Stimulated activated CD8-positive, alpha-beta memory T cell treated with anti-CD3 and anti-CD28 coated beads, Interleukin-15, amount 100 ng/mL, for 4 hours (primary cell): ENCODE measurements at places on chromosomes 2 and 18.

GRCh38 chr2:44112096-44112495 lies 56.6 kb upstream of the PPM1B start:
- DNase-seq, result no peak

DNA sequence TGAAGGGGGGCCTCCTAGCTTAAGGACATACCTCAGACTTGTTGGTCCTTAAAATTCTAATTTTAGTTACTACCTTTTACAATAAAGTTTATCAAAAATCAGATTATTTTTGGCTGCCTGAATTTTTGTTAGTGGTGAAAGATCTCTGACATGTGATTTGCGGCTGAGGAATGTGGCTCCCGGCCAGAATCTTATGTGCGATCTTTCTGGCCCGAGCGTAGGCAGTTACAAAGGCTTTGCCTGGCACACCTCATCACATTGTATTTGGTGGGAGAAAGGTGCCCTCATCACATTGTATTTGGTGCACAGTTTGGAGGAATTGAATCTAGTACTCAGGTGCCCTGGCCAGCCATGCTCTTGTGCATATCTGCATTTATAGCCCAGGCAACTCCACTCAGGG lies 289.1 kb downstream of the GULP1 start:
- DNase-seq, result no peak

DNA sequence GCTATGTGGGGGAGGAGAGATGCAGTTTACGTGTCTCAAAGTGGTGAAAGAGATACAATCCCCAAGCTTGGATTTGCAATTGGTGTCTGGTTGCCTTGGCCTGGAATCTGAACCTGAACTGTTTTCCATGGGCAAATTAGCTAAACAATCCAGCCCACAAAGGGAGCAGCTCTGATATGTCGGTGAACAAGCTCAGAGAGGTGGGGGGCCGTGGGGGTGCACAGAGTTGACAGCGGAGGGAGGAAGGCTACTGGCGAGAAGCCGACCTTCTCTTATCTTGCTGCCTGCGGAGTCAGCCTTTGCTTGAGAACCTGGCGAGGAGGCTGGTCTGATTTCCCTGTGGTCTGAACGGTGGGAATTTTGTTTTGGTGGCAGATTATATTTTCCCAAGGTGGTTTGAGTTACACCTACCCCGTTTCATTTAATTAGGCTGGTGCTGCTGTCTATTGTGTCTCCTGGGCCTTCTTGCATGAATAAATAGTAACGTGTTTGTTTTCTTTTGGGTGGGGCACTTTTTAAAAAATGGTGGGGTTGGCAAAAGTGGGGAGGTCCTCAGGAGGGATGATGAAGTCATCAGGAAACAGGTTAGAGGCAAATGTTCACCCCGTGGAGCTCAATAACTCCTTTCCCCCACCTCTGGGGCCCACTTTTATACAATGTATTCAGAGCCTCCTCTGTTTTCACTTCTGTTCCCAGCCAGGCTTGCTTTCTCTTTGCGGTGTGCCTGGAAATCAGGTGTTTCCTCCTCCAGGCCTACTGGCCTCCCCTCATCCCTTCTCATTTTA lies 80.9 kb upstream of the IGFBP5 start:
- DNase-seq, result no peak

DNA sequence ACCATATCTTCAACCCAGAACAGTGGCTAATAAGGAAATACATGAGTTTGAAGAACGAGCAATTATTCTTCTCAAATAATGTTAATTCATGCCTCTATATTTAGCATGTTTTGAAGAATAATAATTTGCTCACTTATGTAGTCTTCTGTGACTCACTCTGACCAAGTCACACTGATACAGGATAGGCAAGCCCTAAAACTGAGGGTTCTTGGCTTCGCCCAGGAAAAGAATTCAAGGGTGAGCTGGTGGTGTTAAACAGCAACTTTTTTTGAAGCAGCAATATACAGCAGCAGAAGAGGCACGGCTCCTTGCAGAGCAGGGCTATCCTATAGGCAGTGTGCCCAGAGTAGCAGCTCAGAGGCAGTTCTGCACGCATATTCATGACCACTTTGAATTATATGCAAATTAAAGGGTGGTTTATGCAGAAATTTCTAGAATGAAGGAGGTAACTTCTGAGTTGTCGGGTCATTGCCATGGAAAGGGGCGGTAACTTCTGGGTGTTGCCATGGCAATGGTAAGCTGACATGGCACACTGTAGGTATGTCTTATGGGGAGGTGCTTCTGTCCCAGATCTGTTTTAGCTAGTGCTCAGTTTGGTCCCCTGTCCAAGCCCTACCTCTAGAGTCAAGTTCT lies 200.6 kb downstream of the RND3 start:
- DNase-seq, result no peak

DNA sequence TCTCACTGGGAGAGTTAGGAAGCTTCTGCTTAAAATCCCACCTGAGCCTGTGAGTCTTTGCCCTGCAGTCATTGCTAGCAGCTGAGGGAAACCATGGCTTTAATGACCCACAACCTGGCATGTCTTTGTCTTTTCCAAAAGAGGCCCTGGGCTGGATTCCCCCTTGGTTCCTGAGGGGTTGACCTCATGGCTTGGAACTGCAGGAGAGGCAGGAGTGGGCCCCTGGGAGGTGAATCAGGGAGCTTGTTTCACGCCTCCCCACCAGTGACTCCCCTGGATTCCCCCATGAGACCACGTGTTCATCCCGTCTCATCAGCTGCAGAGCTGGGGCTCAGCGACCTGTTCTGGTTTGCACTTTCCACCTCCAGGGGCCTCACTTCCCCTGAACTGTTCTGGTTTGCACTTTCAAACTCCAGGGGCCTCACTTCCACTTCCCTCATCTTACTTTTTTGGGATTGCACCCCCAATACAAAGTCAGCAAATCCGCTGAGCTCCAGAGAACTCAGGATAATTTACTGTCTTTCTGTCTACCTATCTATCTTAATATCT lies 58.5 kb upstream of the TMEM18 start:
- DNase-seq, result no peak

DNA sequence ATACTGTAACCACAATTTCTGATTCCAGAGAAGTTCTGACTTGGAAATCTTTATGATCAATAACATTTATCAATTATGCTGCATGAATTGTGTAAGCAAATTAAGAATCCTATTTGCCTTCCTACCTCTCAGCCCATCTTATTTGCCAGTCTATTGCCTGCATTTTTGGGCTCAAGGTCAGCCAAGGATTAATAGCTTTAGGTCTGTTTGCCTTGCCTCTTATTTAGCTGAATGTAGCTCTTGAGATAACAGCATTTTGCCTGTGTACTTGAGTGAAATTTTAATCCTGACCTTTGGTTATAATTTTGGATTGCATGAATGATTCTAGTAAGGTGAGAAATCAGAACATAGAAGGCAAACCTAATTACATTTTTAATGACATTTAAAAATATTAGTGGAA lies 51.2 kb downstream of the MYO3B start:
- no peak for DNase-seq

- no peak for DNase-seq
These were observed 127.2 kb upstream of the EPAS1 start for GRCh38 chr2:46170026-46170425.

DNA sequence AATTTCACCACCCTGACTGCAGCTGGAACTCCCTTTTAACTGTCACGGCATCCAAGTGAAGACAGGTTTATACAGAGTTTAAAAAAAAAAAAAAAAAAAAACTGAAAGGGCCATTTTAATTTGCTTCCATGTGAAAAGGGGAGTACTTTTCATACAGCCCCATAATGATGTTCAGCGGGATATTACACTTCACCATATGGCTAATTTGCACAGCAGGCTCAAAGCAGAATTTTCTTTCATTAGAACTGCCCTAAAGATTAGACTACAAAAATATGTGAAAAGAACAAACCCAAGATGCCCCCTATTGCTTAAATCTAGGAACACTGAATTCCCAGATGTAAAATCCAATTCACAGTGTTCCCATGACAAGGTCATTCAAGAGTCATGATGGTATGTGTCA lies 301.8 kb downstream of the EXOC6B start:
- no peak for DNase-seq

DNA sequence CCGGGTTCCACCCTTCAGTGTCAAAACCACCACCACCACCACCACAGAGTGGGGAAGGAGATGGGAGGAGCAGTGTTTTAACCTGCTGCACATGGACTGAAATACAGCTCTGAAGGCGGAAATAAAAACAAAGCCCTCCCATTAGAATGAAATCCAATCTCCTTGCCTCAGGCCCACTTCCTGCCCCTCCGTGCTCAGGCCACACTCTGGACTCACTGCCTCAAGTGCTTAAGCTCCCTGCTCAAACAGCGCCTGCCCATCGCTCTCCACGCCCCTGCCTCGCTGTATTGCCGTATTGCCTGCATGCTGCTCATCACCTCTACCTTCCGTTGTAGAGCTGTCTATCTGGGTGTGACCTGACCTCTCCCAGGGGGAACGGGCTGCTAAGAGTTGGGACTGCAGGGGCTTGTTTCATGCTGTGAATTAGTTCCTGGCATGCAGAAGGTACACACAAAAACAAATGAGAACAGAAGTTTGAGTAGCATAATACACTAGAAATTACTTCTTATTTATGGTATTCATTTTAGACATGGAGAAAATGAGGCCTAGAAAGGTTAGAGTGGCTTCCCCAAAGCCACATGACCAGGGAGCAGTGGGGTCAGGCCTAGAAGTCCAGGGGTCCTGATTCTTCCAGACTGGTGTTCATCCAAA lies 31.6 kb upstream of the NEB start:
- no peak for DNase-seq

DNA sequence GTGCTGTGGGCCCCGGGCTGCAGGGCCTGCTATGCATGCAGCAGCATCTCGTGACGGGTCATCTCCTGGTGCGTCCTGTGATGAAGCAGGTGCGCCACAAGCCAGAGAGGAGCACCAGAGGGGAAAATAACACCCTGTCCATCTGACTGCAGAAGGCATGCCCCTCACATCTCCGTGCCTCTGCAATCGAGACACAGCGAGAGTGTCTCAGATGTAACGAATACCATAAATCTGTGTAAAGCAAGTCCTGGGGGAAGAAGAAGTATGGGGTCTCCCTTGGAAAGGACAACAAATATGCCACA lies 137.5 kb downstream of the PTGR3 start:
- DNase-seq, result no peak

- peak; percentile 15 for DNase-seq
These were observed 558 bp downstream of the THAP4 start for GRCh38 chr2:241636182-241637017.

DNA sequence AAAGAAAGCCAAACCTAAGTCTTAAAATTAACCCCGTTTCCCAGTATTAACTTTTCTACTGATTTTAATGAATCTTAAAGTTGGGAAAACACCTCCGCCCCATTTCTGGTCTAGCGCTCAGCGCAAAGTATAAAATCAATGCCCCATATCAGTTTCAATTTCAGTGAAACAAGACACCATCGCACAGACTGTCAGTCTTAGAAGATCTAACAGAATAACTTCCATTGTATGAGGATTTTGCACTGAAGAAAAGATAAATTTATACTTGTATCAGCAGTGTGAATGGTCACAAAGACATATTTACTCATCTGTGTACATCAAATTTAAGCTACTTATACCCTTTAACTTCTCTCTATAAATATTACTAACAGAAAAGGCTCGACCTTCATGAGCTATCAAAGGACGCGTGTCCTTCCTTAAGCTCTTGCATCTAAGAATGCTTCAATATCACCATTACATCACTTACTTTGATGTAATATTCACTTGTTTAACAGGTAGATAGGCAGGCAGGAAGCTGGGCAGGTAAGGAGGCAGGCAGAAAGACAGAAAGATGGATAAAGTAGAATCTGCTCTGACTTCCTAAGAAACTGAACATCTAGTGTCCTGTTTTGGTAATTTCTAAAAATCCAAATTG lies 183.0 kb downstream of the TCF4 start:
- DNase-seq, result no peak

- DNase-seq, result no peak
These were observed 97.1 kb downstream of the MGAT5 start for GRCh38 chr2:134351016-134351415.

GRCh38 chr18:47932190-47932589 lies 1.7 kb upstream of the SMAD2 start:
- DNase-seq, result no peak

GRCh38 chr2:28951910-28952835 lies 28.9 kb upstream of the TOGARAM2 start:
- DNase-seq, result no peak

DNA sequence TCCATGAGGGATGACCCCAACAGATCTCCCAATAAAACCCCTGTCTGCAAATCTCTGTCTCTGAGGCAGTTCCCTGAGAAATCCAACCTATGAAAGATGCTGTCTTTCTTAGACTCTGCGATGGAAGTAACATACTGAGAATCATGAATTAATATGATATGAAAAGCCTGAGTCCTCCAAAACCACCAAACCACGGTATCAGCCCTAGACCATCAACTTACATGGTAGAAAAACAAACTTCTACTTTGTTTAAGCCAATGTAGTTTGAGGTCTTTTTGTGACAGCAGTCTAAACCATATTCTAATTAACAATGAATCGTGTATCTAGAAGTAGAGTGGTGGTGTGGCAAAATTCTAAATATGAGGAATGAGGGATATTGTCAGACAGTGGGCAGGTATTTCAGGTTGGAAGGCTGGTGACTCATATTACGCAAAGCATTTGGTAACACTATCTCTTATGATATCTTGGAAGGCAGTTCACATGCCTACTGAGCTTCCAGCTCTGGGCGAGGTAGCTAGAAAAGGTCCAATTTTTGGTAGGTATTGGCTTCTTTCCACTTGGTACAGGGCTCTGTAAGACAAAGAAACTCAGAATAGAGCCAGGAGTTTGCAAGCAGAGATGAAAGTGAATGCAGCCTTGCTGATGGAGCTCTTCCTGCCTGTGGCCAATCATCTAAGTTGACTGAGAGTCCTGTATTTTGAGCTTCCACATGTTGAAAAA lies 215.8 kb downstream of the ZFP36L2 start:
- DNase-seq, result no peak

- DNase-seq, result no peak
These were observed 28.6 kb upstream of the FHL2 start for GRCh38 chr2:105427485-105427884.

DNA sequence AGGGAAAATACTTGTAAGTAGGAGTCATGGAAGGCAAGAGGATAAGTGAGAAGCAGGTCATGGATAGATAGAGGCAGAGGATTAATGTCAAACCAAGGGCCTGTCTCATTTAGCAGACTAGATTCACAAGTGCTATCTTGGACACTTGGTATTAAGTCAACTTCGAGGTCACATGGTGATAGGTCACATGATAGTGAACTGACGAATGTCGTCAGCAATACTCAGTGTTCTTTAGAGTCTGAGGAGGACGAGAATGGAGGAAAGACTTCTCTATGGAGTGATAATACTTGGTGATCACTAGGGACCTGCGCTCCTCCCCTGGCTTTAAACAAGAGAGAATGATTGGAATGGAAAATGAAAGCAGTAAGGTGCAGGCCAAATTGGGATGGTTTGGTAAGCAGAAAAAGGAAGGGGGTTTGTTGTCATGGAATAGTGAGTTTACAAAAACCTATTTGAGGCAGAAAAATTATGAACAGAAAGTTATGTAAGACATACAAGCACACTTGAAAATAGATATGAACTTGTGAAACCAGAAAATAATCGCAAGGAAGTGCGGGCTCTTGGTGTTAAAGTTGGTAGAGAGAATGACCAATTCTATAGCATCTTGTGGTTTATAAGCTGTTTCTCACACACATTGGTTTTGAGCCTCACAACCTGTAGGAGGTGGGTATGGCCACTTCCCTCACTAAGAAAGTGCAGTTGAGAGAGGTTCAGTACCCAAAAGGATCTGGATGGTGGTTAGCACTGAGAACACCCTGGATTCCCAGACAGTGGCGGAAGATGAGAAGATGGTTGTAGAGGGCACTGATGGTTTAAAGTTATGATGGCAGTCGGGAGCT lies 141.5 kb downstream of the WDSUB1 start:
- no peak for DNase-seq

- DNase-seq, result peak; percentile 57
These were observed 102.6 kb downstream of the HDAC4 start for GRCh38 chr2:239298116-239298804.

- no peak for DNase-seq
These were observed 231.9 kb downstream of the RND3 start for GRCh38 chr2:150255528-150255927.
